Memory B cell (primary cell): ENCODE measurements at places on chromosomes 2 and 18.

DNA sequence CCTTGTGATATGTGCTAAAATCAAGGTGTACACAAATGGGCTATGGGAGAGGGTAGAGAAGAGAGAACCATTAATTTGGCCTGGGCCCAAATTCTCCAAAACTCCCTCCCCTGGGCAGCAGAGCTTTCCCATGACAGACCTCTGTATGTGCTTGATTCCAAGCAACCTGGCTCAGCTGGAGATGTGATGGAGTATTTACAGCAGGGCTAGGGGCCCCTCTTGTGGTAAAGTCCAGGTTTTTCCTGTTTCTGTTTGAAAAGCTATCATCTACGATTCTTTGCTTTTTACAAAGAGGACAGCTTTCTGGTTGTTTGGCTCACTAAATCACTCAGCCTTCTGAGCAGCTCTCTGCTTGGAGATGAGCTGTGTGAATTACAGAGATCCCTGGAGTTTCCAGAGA is 40.3 kb downstream of the KCNS3 start:
- no peak for DNase-seq

DNA sequence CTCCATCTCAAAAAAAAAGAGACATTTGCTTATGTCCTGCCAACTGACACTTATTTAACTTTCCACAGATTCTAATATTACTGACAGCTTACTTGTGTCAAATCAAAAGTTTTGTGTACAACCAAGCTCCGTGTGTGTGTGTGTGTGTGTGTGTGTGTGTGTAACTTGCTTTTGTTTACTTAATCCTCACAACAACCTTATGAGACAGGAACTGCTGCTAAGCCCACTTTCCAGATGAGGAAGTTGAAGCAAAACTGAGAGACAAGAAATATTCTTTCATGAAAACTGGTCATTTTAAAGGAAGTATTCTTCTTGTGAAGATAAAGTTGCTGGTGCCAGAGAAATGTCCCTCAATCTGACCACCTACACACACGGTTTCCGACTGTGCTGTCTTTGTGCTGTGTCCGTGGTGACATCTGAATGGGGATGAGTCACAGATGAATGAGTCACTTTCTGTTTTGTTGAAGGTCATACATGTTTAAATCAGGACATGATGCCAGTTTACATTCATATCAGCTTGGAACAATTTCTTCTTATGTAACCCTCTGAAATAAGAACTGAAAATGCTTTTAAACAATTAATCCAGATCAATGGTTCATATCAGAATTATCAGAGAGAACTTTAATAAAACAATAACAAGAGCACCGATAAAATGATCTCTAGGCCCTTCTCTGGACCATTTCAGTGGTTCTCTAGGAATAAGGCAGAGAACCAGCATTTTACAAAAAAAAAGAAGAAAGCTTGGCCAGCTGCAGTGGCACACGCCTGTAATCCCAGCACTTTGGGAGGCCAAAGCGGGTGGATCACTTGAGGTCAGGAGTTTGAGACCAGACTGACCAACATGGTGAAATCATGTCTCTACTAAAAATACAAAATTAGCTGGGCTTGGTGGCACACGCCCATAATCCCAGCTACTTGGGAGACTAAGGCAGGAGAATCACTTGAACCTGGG is 95.5 kb downstream of the THNSL2 start:
- DNase-seq, result no peak

DNA sequence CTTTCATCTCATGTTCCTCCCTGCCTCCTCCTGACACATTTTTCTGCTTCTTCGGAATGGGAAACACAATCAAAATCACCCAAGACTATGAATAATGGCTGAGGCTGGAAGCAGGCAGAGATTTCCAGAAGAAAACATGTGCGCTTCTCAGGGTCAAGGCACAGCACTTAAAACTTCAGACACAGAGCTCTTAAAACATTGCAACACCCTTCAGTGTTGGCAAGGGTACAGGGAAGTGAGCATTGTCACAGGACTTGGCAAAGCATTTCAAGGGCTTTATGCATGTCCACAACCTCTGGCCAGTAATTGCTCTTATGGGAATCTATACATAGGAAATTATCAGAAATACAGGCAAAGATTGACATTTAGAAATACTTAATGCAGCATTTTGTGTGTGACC is 477.6 kb upstream of the KLHL29 start:
- no peak for DNase-seq

DNA sequence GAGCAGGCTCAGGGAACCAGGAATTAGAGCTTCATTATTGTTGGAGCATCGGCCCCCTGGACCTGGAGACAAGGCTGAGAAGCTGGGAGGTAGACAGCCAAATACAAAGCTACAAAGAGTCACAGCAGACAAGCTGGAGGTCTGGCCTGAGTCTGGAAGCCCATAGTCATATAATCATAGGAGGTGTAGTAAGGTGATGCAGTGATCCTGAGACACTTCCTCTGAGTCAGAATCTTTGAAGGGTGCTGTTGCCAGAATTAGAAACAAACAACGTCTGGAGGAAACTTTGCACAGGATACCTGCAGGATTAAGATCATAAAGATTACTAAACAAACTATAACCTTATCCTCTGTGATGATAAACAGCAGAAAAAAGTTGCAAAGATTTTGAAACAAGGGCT is 213.8 kb downstream of the DSC3 start:
- no peak for DNase-seq

DNA sequence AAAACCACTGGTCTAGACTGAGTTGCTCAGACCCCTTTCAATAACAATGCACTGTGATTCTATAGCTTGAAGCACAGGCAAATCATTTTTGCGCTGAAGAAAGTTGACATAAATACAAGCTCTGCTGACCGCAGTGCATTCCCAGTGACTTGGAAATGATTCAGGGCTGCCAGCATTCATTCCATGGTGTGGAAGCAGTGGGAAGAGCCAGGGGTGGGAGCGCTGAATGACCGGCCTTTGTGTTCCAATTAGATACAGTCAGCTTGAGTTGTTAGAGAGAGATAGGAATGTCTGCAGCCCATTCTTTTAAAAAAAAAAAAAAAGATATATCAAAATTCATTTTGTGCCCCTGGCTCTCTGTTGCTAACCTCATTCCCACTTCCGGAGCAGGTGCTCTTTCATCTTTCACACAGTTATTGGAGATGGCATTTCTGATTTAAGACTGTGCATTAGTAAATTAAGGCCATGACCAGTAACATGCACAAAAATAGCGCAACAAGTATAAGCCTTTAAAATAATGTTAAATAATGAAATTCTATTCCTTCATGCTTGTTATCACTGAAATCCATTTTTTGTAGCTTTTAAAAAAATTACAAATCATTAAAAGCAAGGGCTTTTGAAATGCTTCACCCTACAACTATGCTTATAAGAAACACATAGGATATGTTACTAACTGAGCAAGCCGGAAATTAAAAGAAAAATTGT is 59.4 kb upstream of the CTLA4 start:
- DNase-seq, result no peak

- DNase-seq, result no peak
Observed at GRCh38 chr2:443216-443615, 155.3 kb upstream of the ALKAL2 start.

DNA sequence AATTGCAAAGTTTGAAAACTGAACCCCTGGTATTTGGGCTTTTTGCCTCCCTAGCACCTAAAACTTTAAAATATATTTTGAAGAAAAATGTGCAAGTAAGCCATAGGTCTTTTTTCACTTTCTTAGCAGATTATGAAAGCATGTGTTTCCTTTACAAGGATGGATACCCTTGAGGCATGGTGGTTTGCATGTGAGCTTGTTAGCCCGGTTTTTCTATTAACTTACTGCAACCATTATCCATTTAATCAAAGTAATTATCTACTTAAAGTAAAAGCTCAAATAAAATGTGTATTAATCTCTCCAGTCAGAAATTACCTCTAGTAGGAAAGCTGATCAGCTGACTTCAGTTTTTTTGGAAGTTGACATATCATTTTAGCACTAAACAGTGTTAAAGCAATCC is 140.6 kb downstream of the EML6 start:
- no peak for DNase-seq

DNA sequence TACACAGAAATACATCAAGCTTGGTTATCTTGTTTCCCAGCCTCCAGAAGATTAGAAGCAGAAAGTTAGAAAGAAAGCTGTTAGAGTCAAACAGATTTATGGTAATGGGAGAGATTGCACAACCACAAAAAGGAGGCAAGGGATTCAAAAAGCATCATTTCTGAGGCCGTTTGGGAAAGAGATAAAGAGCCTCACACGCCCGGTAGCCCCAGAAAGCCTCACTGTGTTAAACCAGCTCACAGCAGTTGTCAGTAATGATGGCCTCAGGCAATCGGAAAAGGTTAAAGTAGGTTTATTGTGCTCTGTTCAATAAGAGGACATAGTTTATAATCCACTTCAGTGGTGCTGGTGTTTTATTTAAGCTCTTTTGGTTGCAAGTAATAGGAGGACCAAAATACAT is 111.3 kb downstream of the DCC start:
- DNase-seq, result no peak

- DNase-seq, result no peak
Observed at GRCh38 chr2:112220831-112221230, 34.0 kb downstream of the ZC3H8 start.

GRCh38 chr2:176385838-176386237 is 116.6 kb downstream of the MTX2 start:
- DNase-seq, result no peak

GRCh38 chr2:152415231-152415642 is 80.3 kb downstream of the FMNL2 start:
- no peak for DNase-seq

DNA sequence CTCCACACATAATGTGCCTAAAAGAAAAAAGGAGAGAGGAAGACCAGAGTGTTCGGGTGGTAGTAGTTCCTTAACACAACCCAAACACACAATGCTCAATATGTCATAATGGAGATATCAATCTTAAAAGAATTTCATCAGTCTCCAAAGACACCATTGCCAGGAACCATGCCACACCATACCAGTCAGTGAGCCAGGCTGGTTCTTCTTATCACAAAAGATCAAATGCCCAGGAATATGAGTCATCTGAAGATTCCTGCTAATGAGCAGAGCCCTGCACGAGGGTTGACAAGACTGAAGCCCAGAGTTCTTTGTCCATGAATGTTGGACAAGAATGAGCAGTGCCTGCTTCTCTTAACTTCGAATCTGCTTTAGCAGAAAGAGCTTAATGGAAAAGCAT is 262.3 kb downstream of the ZNF516 start:
- DNase-seq, result no peak

- DNase-seq, result no peak
Observed at GRCh38 chr2:178804791-178805190, 2.4 kb downstream of the TTN start.

DNA sequence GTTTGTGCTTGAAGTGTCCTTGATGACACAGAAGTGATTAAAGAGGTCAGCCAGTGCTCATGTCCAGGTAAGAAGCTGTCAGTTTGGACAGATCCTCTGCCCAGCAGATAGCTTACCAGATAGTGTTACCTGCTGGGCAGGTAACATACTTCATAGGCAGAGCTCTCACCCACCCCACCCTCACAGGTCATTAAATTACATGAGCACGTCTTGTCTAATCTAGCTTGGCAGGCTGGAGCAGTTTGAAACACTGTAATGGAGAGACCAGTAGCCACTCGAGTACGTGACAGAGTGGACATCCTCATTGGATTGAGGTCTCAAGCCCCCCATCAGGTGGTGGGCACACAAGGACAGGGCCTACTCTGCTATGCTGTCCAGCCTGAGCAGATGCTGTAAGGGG is 27.1 kb downstream of the TTC32 start:
- DNase-seq, result no peak
